ENCODE measurements at places on chromosomes 12 and 14.
A peak's percentile ranks its signal among the peaks of the same experiment; 100 is the strongest.

DNA sequence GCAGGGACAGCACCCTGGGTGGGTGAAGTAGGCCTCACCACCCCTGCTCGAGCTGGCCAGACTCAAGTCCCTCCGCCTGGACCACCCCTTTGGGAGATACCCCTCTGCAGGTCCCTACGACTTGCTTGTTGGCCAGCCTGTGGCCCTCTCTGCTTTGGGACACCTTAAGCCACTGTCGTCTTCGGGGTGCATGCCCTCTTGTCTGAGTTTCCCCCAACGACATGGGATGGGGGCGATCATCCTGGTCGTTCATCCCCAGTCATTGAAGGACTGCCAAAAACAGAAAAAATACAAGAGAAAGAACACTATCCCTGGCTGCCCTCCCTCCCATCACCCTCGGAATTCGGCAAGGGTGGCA, 151.1 kb downstream of the DPF3 start:
- no peak for DNase-seq

DNA sequence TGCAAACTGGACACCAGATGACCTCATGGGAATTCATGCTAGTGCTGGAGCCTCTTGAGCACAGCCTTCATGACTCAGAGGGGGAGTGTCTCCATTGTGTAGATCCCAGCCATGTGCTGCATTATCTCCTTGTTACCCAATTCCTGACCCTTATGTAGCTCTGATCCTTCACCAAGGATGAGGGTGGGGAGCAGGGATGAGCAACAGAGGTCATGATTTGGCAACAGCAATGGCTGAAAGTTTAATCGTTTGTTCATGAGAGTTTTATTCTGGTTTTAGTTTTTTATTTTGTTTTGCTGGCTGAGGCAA, 9.5 kb upstream of the BDKRB1 start:
- no peak for DNase-seq

DNA sequence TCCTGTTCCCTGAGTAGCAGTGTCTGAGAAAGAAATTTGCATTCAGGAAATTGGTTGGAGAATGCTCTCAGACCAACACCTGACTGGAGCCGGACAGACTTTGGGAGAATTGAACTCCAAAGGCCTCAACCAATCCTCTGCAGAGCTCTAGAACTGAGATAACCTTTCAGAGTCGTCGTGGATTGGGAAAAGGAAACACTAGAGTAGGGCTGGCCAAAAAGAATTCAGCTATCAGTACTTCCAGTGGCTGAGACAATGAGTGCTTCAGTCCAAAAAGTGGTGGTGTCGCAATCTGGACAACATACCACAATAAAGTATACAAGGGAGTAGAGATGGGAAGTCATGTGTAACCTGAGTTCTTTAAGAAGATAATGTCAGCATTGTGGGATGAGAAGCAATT, 377.1 kb downstream of the SLC16A7 start:
- DNase-seq, result no peak

- no peak for DNase-seq
Observed at GRCh38 chr12:96714199-96714598, 192.9 kb upstream of the NEDD1 start.

GRCh38 chr12:122523280-122523679, 3.5 kb downstream of the RSRC2 start:
- no peak for DNase-seq

DNA sequence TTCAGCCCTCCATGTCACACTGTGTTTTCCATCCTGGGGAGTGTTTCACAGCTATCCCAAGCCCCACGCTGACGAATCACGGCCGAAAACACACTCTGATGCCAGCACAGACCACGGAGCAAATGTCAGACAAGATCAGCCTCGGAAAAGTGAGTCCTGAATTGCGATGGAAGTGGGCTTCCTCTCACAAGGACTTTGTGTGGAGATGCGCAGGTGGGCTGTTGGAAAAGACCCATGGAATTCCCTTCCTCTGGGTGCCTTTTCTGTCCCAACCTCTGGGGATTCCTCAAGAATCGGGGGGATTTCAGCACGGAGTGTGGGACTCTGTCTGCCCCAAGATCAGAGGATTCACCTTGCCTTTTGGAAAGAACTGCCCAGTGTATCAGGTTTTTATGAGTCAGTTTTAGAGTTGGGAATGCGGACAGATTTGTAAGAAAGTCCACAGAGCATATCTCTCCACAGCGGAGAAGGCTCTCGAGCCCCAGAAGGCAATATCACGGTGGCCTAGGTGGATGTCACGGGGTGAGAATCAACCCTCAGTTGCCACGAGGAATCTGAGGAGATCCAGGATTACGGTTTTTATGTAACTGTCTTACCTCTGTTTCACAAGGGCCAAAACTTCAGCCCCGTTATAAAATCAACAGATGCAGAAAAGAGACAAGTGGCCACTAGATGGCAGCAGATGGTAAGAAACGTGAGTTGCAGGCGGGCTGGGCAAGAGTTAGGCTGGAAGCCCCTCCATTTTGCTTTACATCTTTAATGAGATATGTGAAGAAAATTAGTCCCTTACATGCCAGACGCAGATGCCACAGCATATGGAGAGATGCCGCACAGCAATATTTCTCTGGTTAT, 201.9 kb downstream of the DAD1 start:
- peak; percentile 95 for DNase-seq

- no peak for DNase-seq
Observed at GRCh38 chr12:89883630-89884389, 175.2 kb upstream of the ATP2B1 start.

- no peak for DNase-seq
Observed at GRCh38 chr12:77795699-77796098, 35.0 kb upstream of the NAV3 start.

DNA sequence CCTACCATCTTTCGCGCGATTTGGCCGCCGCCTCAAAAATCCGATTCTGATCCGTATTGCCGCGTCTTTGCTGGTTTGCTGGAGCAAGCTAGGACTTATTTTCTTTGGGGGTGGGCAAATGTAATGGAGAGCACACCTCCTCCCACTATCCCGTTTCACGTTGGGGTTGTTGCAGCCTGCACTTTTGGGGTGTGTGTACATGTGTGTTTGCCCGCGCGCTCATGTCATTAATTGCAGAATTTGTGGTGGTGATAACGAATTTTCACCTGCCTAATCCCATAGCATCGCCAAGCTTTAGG, 657 bp downstream of the METAP2 start:
- no peak for DNase-seq

GRCh38 chr12:130449291-130449690, 111.6 kb downstream of the PIWIL1 start:
- no peak for DNase-seq

DNA sequence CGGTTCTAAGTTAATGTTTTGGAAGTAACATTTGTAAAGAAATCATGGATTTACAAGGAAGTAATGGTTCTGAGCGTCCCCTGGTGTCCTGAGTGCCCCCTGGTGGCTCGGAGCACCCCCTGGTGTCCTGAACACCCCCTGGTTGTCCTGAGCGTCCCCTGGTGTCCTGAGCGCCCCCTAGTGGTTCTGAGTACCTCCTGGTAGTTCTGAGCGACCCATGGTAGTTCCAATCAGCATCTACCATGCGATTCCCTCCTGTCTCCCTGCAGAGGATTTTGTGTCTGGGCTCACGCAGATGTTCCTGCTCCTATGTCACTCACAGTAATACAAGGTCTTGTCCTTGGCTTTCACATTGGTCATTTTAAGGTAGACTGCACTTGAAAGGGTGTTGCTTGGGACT, 1352.9 kb downstream of the TMEM121 start:
- no peak for DNase-seq

DNA sequence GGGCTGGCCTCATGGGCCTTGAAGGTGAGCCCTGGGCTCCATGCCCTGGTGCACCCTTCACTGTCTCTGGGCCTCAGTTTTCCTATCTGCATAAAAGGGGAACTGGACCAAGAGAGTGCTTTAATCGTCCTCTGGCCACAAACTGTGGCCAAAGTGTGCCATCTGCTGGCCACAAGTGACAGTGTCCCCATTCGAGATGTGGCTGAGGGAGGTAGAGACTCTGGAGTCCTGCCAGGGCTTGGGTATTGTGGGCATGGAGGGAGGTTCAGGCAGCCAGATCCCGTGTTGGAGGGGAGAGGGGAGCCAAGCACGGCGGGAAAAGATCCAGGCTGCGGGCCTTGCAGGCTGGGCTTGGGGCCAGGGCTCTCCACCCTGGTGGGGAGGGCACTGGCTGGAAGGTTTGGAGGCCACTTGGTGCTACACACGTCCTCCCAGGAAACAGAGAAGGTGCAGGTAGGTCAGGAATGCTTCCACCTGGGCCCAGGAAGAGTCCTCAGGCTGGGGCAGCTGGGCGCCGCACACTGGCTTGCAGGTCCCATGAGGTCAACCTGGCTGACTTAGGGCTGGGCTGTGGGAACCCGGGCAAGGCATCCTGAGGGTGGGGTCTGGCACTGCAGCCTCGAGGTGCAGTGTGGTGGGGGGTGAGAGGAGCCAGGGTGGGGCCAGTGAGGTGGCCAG, 7.3 kb upstream of the KIF26A start:
- DNase-seq, result no peak

GRCh38 chr12:44184499-44185206, 348.8 kb downstream of the TMEM117 start:
- DNase-seq, result no peak

DNA sequence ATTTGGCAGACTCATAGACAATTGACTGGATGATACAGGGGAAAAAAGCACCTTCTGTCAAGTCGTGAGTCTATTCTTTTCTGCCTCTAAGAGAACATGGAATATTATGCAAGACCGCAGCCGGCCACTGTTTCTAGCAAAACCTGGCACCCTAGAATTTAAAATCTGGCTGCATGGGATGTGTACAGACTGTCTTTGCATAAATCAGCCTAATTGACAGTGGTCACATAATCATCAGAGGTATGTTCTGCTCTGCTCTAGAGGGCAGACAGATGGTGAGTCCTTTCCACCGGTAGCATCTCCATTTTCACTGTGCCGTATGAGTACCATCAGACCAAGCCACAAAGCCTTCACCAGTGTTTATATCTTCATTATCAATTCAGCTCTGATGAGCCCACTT, 80.6 kb downstream of the KCNK10 start:
- DNase-seq, result no peak

GRCh38 chr14:98444077-98444476, 827.9 kb downstream of the BCL11B start:
- DNase-seq, result no peak

GRCh38 chr12:116137318-116137717, 140.2 kb downstream of the MED13L start:
- DNase-seq, result no peak

GRCh38 chr12:76618031-76618430, 58.5 kb upstream of the OSBPL8 start:
- DNase-seq, result no peak

- no peak for DNase-seq
Observed at GRCh38 chr12:45407981-45408728, 192.3 kb downstream of the ANO6 start.

- DNase-seq, result no peak
Observed at GRCh38 chr12:84875241-84875640, 37.4 kb downstream of the SLC6A15 start.

DNA sequence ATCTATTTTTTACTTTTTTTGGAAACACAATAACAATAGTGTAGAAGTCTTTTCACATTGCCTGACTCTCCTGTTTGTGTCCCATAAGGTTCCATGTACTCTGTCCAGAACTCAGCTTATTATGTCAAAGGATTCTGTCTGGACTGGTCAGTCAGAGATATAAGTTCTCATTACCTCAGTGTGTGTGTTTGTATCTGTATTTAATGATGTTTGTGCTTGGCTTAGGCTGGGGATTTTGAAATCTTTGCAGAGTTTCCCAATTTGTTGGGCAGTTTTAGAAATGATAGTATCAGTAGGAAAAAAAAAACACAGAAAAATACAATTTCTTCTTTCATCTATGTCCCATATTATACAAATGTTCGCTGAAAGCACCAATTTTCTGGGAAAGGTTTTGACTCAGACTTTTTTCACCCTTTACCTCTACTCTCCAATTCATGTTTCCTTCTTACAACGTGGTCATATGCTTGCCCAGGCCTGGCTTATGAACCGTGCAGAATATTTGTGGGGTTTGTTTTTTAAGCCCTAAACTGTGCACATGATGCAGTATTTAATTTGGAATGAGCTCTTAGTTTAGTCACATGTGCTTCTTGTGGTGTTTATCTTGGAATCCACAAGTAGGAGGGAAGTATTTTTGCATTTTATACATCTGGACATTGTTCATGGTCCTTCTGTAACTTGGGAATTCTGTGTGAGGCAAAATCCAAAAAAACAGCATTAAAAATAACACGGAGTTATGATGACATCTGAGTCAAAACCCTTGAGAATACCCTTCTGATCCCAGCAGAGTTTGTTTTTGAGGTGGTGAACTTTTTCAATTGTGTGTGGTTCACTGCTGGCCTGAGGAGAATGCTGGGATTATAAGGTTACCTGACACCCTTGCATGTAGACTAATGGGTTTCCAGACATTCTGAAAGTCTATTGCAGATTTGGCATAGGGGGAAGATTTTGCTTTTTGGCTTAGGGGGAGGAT, 121.2 kb downstream of the RAD51B start:
- no peak for DNase-seq

GRCh38 chr12:52774629-52775250, 2.4 kb downstream of the KRT76 start:
- no peak for DNase-seq

DNA sequence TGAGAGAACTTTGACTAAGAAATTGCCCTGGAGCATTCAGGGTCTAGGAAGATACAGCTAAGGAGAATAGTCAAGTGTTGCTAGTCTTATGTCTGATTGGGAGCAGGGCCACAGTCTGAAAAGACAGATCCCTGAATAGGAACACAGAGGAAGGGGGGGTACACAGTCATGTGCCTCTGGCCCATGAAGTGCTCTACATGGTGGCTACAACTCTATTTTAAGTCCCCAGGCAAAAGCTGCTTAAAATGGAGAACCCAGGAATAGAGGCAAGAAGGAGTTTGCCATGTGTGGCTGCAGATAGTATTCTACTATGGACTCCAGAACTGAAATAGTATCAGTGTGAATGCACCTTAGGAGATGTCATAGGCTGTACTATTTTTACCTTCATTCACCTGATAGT, 118.0 kb upstream of the NPAS3 start:
- DNase-seq, result no peak

DNA sequence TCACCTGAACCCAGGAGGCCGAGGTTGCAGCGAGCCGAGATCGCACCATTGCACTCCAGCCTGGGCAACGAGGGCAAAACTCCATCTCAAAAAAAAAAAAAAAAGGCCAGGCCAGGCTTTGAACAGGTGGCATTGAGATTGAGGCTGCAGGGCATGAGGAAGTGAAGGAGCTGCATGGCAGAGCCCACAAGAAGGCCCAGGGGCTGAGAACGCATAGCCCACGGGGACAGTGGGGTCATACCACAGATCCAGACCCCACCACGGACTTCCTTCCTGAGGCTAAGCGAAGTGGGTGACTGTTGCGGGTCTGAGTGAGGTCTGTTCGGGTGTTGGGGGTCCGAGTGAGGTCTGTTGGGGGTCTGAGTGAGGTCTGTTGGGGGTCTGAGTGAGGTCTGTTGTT, 7.8 kb downstream of the JAG2 start:
- DNase-seq, result no peak

GRCh38 chr12:47967461-47968321, 4.3 kb downstream of the TMEM106C start:
- DNase-seq, result no peak

DNA sequence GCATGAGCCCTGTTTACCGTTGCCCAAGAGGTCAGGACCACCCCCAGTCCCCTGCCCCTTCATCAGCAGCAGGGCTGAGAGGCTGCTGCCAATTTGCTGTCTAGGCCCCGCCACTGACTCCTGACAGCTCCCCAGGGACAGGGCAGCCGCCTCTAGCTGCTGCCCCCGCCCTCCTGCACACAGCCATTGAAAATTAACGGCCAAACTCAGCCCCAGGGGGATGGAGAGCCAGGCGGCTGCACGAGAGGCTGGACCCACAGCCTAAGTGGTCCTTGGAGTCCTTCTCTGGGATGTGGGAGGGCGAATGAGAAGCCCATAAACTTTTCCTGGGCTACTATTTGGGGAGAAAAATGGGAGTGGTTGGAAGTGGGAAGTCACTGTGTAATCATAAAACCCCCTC, 4.6 kb downstream of the FOXN4 start:
- no peak for DNase-seq

All from tibial nerve (tissue), 4 donors.